ENCODE measurements at places on chromosomes 4 and X.

DNA sequence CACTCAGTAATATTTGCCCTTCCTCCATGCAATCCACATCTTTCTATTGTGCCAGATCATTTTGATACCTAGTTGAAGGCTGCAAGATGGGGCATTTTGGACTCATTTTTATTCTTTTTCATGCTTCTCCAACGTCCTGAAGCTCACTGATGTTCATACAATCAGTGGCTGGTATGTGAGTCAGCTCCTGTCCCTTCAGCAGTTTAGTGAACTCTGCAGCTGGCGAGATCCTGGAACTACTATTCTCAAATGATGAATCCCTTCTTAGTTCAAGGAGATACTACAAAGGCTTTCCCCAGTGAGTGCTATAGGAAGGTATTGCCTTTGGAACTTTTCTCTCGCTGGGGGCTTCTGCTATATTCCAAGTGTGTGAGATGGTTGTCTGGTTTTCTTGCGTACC is 9.6 kb upstream of the CCDC149 start:
- no peak for DNase-seq

- no peak for DNase-seq
These were observed 140.3 kb downstream of the PJA1 start for GRCh38 chrX:69024931-69025330.

DNA sequence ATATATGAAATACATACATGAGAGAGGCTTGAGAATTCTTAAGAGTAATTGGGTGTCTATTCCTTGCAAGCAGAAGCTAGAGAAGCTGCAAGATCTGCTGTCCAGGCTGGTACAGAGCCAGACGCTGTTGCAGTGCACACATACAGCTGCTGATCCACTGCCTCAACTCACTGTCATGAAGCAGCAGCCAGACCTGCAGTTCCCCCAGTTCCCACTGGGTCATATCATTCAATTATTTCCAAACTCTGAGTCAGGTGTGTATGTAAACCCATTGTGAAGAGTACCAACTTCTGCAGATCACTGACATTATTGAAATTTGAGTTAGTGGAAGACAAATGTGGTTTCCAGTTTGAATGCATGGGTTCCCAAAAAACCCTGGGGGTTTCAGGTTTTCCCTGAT is 1212.8 kb upstream of the ADGRL3 start:
- no peak for DNase-seq

DNA sequence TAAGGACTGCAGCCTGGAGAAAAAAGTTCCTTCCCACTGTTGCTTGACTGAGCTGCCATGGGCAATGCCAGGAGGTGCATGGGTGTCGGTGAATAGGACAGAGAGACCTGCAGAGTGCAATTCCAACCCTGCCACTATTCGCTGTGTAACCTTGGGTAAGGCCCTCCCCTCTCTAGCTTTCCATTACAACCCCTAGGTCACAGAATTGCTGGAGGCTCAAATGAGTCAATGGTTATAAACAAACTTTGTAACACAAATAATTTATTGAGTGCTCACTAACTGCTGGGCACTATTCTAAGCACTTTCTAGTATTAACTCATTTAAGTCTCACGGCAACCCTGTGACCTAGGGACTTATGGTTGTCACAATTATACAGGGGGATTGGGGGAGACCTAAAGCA is 37.8 kb downstream of the PJA1 start:
- no peak for DNase-seq

- DNase-seq, result no peak
These were observed 81.4 kb downstream of the ANTXR2 start for GRCh38 chr4:79991601-79992000.

GRCh38 chr4:88746206-88746605 is 48.6 kb upstream of the NAP1L5 start:
- no peak for DNase-seq

- no peak for DNase-seq
These were observed 65.4 kb downstream of the SPRY1 start for GRCh38 chr4:123462007-123462406.

GRCh38 chr4:186472948-186473347 is 82.4 kb downstream of the MTNR1A start:
- DNase-seq, result no peak

- DNase-seq, result no peak
These were observed 169.2 kb upstream of the MAGEB18 start for GRCh38 chrX:25968920-25969319.

- DNase-seq, result no peak
These were observed 55.4 kb downstream of the HADH start for GRCh38 chr4:108044951-108045686.
